Fibroblast of lung (primary cell): ENCODE measurements at places on chromosomes 13 and 19. TPM values are rescaled to one million over a fixed set of nuclear protein-coding genes. Genes with fewer than 3 reads are reported as not detected.

FCGBP gene
- 0.33 and 0.51 TPM in 2 replicates for total RNA-seq

LILRA2 gene
- total RNA-seq: not detected in 2 replicates

RDH8 gene
- total RNA-seq: not detected in 2 replicates

ZNF665 gene
- total RNA-seq: 5.4 and 6.3 TPM in 2 replicates

DAND5 gene
- total RNA-seq: not detected in 2 replicates

HIF3A gene
- total RNA-seq: 0.77 and 1.5 TPM in 2 replicates

GRCh38 chr13:32589471-32589870 is 3.2 kb downstream of the PDS5B start:
- DNase-seq: peak; percentile 38

- DNase-seq: no peak
These were observed 272.5 kb downstream of the DCLK1 start for GRCh38 chr13:35858665-35859064.

DNA sequence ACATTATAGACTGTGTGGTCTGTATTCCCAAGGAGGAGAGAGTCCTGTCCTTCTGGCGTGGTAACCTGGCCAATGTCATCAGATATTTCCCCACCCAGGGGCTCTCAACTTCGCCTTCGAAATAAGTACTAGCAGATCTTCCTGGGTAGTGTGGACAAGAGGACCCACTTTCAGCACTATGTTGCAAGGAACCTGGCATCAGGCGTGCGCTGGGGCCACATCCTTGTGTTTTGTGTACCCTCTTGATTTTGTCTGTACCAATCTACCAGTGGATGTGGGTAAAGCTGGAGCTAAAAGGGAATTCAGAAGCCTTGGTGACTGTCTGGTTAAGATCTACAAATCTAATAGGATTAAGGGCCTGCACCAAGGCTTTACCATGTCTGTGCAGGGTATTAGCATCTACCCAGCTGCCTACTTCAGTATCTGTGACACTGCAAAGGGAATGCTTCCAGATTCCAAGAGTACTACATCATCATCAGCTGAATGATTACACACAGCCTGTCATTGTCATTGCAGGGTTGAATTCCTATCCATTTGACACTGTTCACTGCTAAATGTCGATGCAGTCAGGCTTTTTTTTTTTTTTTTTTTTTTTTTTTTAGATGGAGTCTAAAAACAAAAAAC is 148.0 kb downstream of the PRR20E start:
- DNase-seq: no peak
